ENCODE measurements at places on chromosomes 5 and 9.

GRCh38 chr9:6150483-6150882, 65.1 kb upstream of the IL33 start:
- peaks cover 3% of the 10 kb centered on the region for H3K27me3 ChIP-seq
- H3K4me3 ChIP-seq = no peak overlapping the region
- no peaks in the 10 kb centered on the region for H3K36me3 ChIP-seq
- H3K4me1 ChIP-seq = no peaks in the 10 kb centered on the region
- no peak overlapping the region for H3K27ac ChIP-seq
- DNase-seq = no peak

GRCh38 chr9:127796225-127796813, 6.4 kb upstream of the FPGS start:
- peak overlapping the region; percentile 73 for H3K27ac ChIP-seq
- H3K4me3 ChIP-seq = peak overlapping the region; percentile 57
- peaks cover 11% of the 10 kb centered on the region for H3K36me3 ChIP-seq
- H3K27me3 ChIP-seq = no peaks in the 10 kb centered on the region
- DNase-seq = no peak

- H3K27me3 ChIP-seq = peaks cover 31% of the 10 kb centered on the region
- H3K4me3 ChIP-seq = no peak overlapping the region
- H3K4me1 ChIP-seq = no peaks in the 10 kb centered on the region
These were observed 6.6 kb upstream of the ARSI start for GRCh38 chr5:150309101-150309885.

- no peaks in the 10 kb centered on the region for H3K27me3 ChIP-seq
- DNase-seq = no peak
- no peak overlapping the region for H3K4me3 ChIP-seq
- peaks cover 2% of the 10 kb centered on the region for H3K4me1 ChIP-seq
- no peak overlapping the region for H3K27ac ChIP-seq
- H3K36me3 ChIP-seq = no peaks in the 10 kb centered on the region
These were observed 12.6 kb downstream of the VLDLR start for GRCh38 chr9:2634153-2634552.

DNA sequence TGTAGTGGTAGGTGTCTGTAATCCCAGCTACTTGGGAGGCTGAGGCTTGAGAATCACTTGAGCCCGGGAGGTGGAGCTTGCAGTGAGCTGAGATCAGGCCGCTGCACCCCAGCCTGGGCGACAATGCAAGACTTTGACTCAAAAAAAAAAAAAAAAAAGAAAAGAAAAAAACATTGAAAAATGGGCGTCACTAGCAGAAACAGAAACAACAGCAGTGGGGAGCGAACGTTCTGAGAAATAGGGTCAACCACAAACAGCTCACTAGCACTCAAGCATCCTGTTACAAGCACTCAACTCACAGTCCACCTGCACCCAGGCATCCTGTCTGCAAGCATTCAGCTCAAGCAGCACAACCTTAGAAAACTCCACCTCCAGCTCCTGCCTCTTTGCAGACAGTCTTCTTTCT, 17.2 kb downstream of the TRIM14 start:
- peak overlapping the region; percentile 61 for H3K4me3 ChIP-seq
- peak; percentile 91 for DNase-seq
- peaks cover 95% of the 10 kb centered on the region for H3K4me1 ChIP-seq

- no peak for DNase-seq
- H3K4me1 ChIP-seq = no peaks in the 10 kb centered on the region
- peaks cover 26% of the 10 kb centered on the region for H3K27me3 ChIP-seq
- H3K4me3 ChIP-seq = no peak overlapping the region
These were observed 111.5 kb upstream of the ERCC6L2 start for GRCh38 chr9:95763983-95764382.

DNA sequence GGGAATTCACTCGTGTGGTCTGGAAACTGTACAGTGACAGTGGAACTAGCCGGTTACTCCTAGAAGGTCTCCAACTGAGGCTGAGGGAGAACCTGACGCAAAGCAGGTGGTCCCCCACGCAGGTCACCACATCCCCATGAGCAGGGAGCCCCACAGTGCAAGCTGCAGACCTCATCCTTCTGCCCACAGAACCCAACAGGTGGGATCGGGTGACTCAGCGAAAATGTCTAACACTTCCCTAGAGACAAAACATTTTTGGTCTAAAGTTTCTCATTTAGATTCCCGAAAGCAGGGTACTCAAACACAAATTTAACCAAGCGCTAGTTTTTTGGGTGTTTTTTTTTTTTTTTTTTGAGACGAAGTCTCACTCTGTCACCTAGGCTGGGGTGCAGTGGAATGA, 62.4 kb upstream of the RETREG1 start:
- no peaks in the 10 kb centered on the region for H3K36me3 ChIP-seq
- no peak overlapping the region for H3K27ac ChIP-seq
- no peak overlapping the region for H3K4me3 ChIP-seq
- H3K27me3 ChIP-seq = peaks cover 24% of the 10 kb centered on the region
- no peak for DNase-seq
- no peaks in the 10 kb centered on the region for H3K4me1 ChIP-seq

- H3K27me3 ChIP-seq = no peaks in the 10 kb centered on the region
- H3K4me3 ChIP-seq = no peak overlapping the region
- DNase-seq = no peak
- H3K4me1 ChIP-seq = no peaks in the 10 kb centered on the region
- no peaks in the 10 kb centered on the region for H3K36me3 ChIP-seq
These were observed 492.2 kb upstream of the ARRDC3 start for GRCh38 chr5:91875196-91875779.

DNA sequence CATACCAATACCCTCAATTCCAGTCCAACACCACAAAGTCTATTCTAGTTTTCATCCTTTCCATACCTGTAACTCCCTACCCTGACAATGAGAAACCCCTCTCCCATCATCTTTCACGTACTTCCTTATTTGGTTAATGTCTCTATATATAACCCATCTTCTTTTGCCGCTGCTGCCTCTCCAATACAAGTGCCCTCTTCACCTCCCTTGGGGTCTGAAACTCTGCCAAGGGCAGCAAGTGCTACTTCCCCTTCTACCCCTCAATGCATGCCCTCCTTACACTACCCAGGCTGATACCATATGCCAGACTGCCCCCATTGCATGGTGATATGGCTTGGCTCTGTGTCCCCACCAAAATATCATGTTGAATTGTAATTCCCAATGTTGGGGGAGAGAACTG, 24.4 kb upstream of the SMIM15 start:
- H3K27ac ChIP-seq = no peak overlapping the region
- H3K4me1 ChIP-seq = peaks cover 8% of the 10 kb centered on the region
- DNase-seq = no peak
- H3K36me3 ChIP-seq = no peaks in the 10 kb centered on the region

DNA sequence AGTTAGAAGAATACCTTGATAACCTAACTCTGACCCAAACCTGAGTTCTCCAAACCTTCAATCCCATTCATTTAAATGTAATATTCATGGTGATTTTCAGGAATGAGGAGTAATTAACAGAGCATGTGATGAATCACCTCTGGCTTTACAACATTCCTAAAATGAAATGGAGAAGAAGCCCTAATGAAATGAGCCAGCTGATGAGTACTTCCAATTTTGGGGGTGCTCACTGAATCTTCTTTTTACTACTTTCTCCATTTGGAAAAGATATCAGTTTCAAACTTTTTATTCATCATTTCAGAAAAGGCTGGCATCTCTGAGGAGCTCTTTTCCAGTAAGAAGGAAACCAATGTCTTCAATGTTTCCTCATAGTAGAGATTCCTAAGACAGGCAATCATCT, 2.9 kb upstream of the SPINK5 start:
- no peak overlapping the region for H3K4me3 ChIP-seq
- no peaks in the 10 kb centered on the region for H3K36me3 ChIP-seq
- no peaks in the 10 kb centered on the region for H3K4me1 ChIP-seq
- no peaks in the 10 kb centered on the region for H3K27me3 ChIP-seq

DNA sequence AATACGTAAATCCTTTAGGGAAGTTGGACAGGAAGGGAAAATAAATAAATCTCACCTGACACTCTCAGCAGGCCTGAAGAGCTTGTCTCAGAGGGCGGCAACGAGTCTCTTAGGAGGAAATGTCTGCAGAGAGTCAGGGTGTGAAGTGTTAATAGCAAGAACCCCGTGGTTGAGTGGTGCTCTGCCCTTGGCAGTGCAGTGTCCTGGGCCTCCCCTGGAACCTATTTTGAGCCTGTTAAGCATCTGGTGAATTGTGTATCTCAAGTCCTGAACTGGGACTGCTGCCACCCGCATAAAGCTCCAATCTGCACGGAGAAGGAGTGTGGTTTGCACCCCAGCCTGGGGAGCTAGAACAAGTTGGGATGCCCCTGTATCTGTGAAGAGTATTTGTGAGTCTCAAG, 211.8 kb downstream of the GOLPH3 start:
- H3K4me1 ChIP-seq = no peaks in the 10 kb centered on the region
- H3K27ac ChIP-seq = no peak overlapping the region
- no peaks in the 10 kb centered on the region for H3K36me3 ChIP-seq
- no peak overlapping the region for H3K4me3 ChIP-seq
- H3K27me3 ChIP-seq = peaks cover 6% of the 10 kb centered on the region

DNA sequence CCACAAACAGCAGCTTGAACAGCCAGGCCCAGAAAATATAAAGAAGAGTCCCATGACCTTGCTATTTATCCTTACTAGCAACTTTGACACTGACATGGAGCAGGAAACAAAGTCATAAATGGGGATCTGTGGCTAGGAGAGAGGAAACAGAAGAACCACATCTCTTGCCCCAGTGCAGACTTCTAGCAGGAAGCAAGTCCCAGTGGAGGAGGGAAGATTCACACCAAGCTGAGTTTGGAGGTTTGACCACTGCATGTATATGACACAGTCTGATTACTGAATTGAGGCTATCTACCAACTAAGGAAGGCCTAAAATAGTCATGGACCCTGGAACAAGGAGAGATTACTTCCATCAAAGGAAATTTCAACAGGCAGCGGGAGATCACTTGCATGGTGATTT, 51.4 kb downstream of the CDH6 start:
- H3K27ac ChIP-seq = no peak overlapping the region
- no peaks in the 10 kb centered on the region for H3K4me1 ChIP-seq
- H3K27me3 ChIP-seq = no peaks in the 10 kb centered on the region

DNA sequence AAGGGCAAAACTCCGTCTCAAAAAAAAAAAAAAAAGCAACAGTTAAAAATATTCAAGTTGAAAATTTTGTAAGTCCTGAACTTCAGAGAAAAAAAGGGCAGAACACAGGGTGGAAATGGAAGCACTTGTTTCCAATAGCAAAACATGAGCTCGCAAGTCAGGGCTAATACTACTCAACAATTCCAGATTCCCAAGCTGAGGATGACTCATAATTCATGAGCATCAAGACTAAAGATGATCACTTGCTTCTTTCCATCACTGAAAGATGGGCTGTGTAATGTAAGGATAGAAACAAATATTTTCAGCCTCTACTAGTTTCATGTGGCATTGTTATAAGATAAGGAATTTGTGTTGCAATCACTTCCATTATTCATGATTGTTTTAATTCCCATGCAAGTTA, 33.5 kb upstream of the FST start:
- no peaks in the 10 kb centered on the region for H3K36me3 ChIP-seq
- no peak overlapping the region for H3K4me3 ChIP-seq
- no peaks in the 10 kb centered on the region for H3K4me1 ChIP-seq
- DNase-seq = no peak

GRCh38 chr5:44911501-44911900, 102.8 kb downstream of the MRPS30 start:
- no peaks in the 10 kb centered on the region for H3K4me1 ChIP-seq
- no peaks in the 10 kb centered on the region for H3K36me3 ChIP-seq
- H3K27me3 ChIP-seq = no peaks in the 10 kb centered on the region
- no peak for DNase-seq
- no peak overlapping the region for H3K4me3 ChIP-seq

GRCh38 chr9:129629251-129629820, 3.4 kb downstream of the NTMT1 start:
- no peak overlapping the region for H3K4me3 ChIP-seq
- no peaks in the 10 kb centered on the region for H3K27me3 ChIP-seq
- peaks cover 29% of the 10 kb centered on the region for H3K36me3 ChIP-seq

DNA sequence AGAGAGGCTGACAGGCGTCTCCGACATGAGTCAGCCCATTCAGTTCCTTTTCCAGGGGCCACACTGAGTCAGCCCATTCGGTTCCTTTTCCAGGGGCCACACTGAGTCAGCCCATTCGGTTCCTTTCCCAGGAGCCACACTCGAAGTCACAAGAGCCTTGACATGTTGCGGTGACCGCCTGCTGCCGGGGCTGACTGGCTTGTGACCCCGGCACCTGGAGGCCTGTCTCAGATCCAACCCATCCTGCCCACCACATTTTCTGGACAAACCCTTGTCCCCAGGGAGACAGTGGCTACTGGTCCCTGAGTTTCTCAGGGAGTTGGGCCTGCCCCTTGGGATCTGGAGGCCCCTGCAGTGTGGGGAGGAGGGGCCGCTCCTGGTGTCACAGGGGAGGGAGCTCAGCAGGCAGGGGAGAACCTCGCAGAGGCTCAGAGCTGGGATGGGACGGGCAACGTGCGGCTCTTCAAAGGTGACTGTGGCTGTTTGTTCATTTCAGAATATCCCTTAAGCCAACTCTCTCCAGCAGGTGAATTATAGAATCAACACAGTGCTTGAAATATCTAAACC, 40.5 kb upstream of the LPCAT1 start:
- H3K4me3 ChIP-seq = no peak overlapping the region
- no peaks in the 10 kb centered on the region for H3K36me3 ChIP-seq
- peaks cover 7% of the 10 kb centered on the region for H3K27me3 ChIP-seq
- H3K27ac ChIP-seq = no peak overlapping the region
- DNase-seq = no peak
- H3K4me1 ChIP-seq = peaks cover 4% of the 10 kb centered on the region

GRCh38 chr9:14133394-14133793, 180.5 kb downstream of the NFIB start:
- no peak for DNase-seq
- no peaks in the 10 kb centered on the region for H3K36me3 ChIP-seq
- no peak overlapping the region for H3K4me3 ChIP-seq
- no peak overlapping the region for H3K27ac ChIP-seq
- no peaks in the 10 kb centered on the region for H3K4me1 ChIP-seq
- H3K27me3 ChIP-seq = no peaks in the 10 kb centered on the region

DNA sequence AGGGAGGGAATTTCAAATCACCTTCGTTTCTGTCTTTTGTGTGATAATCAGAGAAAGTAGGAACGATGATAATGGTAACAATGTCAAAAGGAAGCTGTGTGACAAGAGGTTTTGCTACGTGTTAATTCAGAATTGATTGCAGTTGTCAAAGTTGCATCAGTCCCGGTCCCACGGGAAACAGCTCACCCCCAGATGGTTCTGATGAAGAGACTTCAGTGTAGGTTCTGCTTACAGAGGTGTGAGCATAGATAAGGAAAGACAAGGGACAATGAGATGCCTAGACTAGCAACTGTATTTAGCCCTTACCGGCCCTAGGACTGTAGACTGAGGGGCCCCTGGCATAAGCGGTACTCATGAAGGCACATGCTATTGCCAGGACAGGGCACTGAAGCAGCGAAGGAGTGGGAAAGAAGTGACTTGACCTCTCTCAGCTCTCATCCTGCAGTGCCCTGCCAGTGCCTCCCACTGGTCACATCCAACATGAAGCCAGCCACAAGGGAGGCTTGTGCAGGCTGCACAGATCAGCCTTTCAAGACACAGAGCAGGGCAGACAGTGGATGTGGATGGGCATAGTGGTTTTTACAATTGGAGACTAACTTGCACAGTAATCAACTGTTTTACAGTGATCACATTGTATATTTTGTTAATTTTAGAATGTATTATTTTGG, 21.1 kb downstream of the PDE8B start:
- no peaks in the 10 kb centered on the region for H3K36me3 ChIP-seq
- H3K27ac ChIP-seq = no peak overlapping the region
- H3K27me3 ChIP-seq = peaks cover 17% of the 10 kb centered on the region
- peaks cover 3% of the 10 kb centered on the region for H3K4me1 ChIP-seq
- H3K4me3 ChIP-seq = no peak overlapping the region

GRCh38 chr9:84283946-84284345, 56.6 kb downstream of the SLC28A3 start:
- no peak overlapping the region for H3K4me3 ChIP-seq
- no peak overlapping the region for H3K27ac ChIP-seq
- H3K27me3 ChIP-seq = peaks cover 6% of the 10 kb centered on the region
- no peak for DNase-seq
- H3K36me3 ChIP-seq = no peaks in the 10 kb centered on the region
- peaks cover 13% of the 10 kb centered on the region for H3K4me1 ChIP-seq
